ENCODE measurements at places on chromosomes 4 and X. TPM values are rescaled to one million over a fixed set of nuclear protein-coding genes. Genes with fewer than 3 reads are reported as not detected.

The GPC4 gene
- total RNA-seq: 9.2 TPM

The TCEAL7 gene
- total RNA-seq: 14.7 TPM

The CSN3 gene
- total RNA-seq: not detected

The USP17L11 gene
- not detected for total RNA-seq

The SLC25A43 gene
- 14.9 TPM for total RNA-seq

The PDLIM3 gene
- total RNA-seq: 26.4 TPM

DNA sequence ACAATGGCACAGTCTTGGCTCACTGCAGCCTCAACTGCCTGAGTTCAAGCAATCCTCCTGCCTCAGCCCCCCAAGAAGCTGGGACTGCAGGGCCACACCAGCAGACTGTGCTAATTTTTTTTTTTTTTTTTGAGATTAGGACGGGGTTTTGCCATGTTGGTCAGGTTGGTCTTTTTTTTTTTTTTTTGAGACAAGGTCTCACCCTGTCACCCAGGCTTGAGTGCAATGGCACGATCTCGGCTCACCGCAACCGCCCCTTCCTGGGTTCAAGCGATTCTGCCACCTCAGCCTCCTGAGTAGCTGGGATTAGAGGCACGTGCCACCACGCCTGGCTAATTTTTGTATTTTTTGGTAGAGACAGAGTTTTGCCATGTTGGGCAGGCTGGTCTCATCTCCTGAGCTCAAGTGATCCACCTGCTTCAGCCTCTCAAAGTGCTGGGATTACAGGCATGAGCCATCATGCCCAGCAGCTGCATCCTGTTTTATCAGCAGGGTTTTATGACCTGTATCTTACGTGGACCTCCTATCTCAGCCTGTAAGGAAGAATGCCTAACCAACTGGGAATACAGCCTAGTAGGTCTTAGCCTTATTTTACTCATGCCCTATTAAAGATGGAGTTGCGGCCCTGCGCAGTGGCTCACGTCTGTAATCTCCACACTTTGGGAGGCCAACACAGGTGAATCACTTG, 13.2 kb upstream of the MRPL1 start:
- no peaks in the 10 kb centered on the region for H3K36me3 ChIP-seq
- no peak for DNase-seq
- H3K27ac ChIP-seq: no peak overlapping the region
- H3K4me1 ChIP-seq: no peaks in the 10 kb centered on the region
- no peak overlapping the region for H3K4me3 ChIP-seq

GRCh38 chr4:134422776-134423175, 221.2 kb upstream of the PABPC4L start:
- no peak overlapping the region for H3K4me3 ChIP-seq
- DNase-seq: no peak
- no peaks in the 10 kb centered on the region for H3K27me3 ChIP-seq
- H3K4me1 ChIP-seq: no peaks in the 10 kb centered on the region
- H3K27ac ChIP-seq: no peak overlapping the region
- no peaks in the 10 kb centered on the region for H3K36me3 ChIP-seq

GRCh38 chrX:133880032-133880443, 105.4 kb downstream of the GPC3 start:
- H3K36me3 ChIP-seq: no peaks in the 10 kb centered on the region
- H3K4me1 ChIP-seq: no peaks in the 10 kb centered on the region
- H3K27ac ChIP-seq: no peak overlapping the region
- no peak for DNase-seq
- no peak overlapping the region for H3K4me3 ChIP-seq

DNA sequence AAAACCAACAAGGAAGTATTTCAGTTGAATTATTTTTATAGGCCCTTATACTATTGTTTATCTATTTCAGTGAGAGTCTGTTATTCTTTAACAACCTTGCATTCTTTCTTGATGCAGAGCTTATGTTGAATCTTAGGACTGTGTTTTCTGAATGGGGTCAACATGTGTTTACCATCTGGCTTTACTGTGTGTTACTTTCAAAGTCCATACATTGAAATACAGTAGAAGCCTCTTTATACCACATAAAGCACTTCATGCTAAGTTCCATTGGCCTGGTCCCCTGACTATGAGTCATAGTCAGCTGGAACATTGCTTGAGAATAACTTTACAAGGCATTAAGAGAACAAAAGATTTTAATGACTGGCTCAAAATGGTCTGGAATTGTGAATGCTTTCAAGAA, 152.6 kb downstream of the GASK1B start:
- no peak overlapping the region for H3K4me3 ChIP-seq
- no peaks in the 10 kb centered on the region for H3K27me3 ChIP-seq
- peak overlapping the region; percentile 77 for H3K27ac ChIP-seq
- H3K36me3 ChIP-seq: no peaks in the 10 kb centered on the region

- DNase-seq: peak; percentile 17
- H3K27me3 ChIP-seq: no peaks in the 10 kb centered on the region
- H3K4me1 ChIP-seq: no peaks in the 10 kb centered on the region
- H3K4me3 ChIP-seq: no peak overlapping the region
These were observed 1130.9 kb upstream of the PRKX start for GRCh38 chrX:4844376-4844775.

GRCh38 chr4:170068438-170069128, 21.2 kb downstream of the AADAT start:
- no peaks in the 10 kb centered on the region for H3K36me3 ChIP-seq
- DNase-seq: no peak
- H3K27ac ChIP-seq: no peak overlapping the region
- no peaks in the 10 kb centered on the region for H3K27me3 ChIP-seq
- H3K4me3 ChIP-seq: no peak overlapping the region

GRCh38 chr4:38328989-38329729, 334.8 kb upstream of the KLF3 start:
- no peaks in the 10 kb centered on the region for H3K27me3 ChIP-seq
- no peak overlapping the region for H3K4me3 ChIP-seq
- H3K27ac ChIP-seq: no peak overlapping the region
- DNase-seq: no peak
- H3K36me3 ChIP-seq: no peaks in the 10 kb centered on the region
- no peaks in the 10 kb centered on the region for H3K4me1 ChIP-seq

DNA sequence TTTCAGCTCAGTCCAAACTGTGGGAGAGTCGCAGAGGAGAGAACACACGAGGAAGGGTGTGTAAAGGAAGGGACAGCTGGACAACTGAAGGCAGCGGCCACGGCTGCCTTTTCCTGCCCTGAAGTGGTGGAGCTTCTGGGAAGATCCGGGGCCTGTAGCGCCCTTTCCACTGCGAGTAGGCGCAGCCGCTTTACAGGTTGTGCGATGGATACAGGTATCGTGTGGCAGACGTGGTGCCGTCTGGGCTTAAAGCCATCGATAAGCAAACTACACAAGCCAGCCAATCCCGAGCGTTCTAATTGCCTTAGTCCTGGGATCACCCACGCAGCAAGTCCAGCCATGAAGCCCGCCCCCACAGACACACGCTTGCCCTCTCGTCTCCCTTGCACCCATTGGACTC, 15.4 kb downstream of the NKX6-1 start:
- H3K4me3 ChIP-seq: no peak overlapping the region
- no peaks in the 10 kb centered on the region for H3K36me3 ChIP-seq
- peaks cover 100% of the 10 kb centered on the region for H3K27me3 ChIP-seq
- peaks cover 7% of the 10 kb centered on the region for H3K4me1 ChIP-seq
- no peak for DNase-seq

DNA sequence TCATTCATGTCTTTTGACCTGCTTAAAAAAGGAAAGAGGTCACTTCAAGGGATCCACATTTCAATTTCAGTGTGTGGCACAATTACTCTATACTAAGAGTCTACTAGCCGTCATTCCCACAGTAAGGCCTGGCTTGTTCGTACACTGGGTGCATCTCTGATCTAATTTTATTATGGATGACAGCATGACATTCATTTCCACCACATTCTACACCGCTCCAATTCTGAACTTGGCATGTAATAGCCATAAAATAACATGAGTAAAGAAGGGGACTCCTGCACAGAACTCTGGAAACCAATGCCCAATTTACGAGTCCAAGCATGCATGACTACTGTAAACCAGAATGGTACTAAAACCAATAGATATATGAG, 51.1 kb downstream of the HAND2 start:
- H3K27me3 ChIP-seq: no peaks in the 10 kb centered on the region
- H3K4me1 ChIP-seq: no peaks in the 10 kb centered on the region
- H3K4me3 ChIP-seq: no peak overlapping the region
- DNase-seq: no peak
- H3K27ac ChIP-seq: peak overlapping the region; percentile 7
- H3K36me3 ChIP-seq: no peaks in the 10 kb centered on the region

- H3K36me3 ChIP-seq: no peaks in the 10 kb centered on the region
- DNase-seq: no peak
- peaks cover 22% of the 10 kb centered on the region for H3K4me1 ChIP-seq
- H3K4me3 ChIP-seq: no peak overlapping the region
- H3K27me3 ChIP-seq: no peaks in the 10 kb centered on the region
These were observed 32.7 kb downstream of the NFKB1 start for GRCh38 chr4:102533904-102534303.

DNA sequence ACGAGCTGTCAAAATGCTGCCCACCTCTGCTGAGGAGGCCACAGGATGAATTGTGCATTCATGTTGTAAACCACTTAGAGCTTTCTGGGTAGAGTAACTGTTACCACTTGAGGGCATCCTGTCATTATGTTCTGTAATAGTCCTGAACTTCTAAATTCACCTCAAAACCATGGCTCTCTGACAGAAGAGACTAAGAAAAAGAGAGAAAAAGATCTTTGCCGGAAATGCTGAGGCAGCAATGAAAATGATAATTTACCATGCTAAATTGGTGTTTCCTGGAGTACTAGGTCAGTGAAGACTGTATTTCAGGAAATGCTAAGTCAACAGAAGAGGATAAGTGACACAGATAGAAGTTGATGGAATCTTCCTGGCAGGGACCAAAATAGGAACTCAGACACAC, 942.3 kb upstream of the SLIT2 start:
- no peaks in the 10 kb centered on the region for H3K27me3 ChIP-seq
- no peaks in the 10 kb centered on the region for H3K4me1 ChIP-seq
- DNase-seq: peak; percentile 18

DNA sequence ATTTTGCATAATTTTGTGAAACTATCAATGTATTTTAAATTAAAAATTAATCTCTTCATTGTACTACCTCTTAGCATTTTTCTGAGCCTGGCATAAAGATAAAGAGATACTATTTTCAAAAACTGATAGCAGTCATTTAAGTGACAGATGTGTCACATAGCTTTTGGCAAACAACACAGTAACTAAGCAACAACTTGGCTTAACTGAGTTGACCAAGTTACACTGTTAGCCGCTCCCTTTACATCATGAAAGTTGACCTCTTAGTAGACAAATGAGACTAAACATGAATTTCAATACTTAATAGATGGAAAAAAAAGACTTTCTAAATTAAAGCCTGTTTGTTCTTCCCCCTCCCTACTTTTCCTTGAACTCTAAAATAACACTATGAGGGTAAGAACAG, 62.0 kb downstream of the ATP8A1 start:
- no peak for DNase-seq
- H3K27ac ChIP-seq: no peak overlapping the region
- H3K4me1 ChIP-seq: no peaks in the 10 kb centered on the region
- no peaks in the 10 kb centered on the region for H3K36me3 ChIP-seq
- H3K27me3 ChIP-seq: no peaks in the 10 kb centered on the region
- no peak overlapping the region for H3K4me3 ChIP-seq

GRCh38 chr4:41098093-41099048, 116.0 kb downstream of the APBB2 start:
- peaks cover 16% of the 10 kb centered on the region for H3K4me1 ChIP-seq
- no peaks in the 10 kb centered on the region for H3K36me3 ChIP-seq
- H3K27ac ChIP-seq: peak overlapping the region; percentile 32
- no peak overlapping the region for H3K4me3 ChIP-seq
- DNase-seq: no peak

DNA sequence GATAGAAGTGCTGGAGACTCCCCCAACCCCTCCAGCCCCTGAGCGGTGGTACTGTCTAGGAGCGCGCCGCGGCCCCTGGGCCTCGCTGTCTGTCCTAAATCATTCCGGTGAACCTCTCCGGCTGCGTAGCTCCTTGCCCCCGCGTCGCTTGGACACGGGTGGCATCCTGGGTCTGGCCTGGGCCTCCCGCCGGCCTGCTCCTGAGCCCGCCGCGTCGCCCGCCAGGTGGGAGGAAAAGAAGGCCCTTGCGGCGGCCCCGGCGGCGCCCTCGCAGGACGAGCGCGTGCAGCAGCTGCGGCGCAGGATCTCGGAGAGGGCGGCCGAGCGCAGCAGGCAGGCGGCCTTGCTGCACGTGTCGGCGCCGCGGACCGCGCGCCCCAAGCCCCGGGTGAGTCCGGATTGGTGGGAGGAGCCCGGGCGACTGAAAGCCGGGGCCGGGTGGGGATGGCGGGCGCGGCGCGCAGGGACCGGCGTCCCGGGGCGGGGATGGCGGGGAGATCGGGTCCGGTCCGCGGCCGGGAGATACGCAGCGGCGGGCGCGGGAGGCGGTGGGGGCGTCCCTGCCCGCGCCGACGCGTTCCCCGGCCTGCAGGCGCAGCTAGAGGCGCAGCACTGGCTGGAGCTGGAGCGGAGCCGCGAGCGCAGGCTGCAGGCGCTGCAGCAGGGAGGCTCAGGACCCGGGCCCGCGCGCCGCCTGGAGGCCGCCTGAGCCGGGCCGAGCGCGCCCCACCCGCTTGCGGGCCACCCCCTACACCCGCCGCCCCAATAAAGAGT, 6.5 kb upstream of the RNF4 start:
- no peaks in the 10 kb centered on the region for H3K27me3 ChIP-seq
- H3K36me3 ChIP-seq: no peaks in the 10 kb centered on the region
- H3K27ac ChIP-seq: peak overlapping the region; percentile 66
- H3K4me3 ChIP-seq: peak overlapping the region; percentile 54
- DNase-seq: peak; percentile 91
- H3K4me1 ChIP-seq: peaks cover 6% of the 10 kb centered on the region
